ENCODE measurements at places on chromosomes 3 and 15.

DNA sequence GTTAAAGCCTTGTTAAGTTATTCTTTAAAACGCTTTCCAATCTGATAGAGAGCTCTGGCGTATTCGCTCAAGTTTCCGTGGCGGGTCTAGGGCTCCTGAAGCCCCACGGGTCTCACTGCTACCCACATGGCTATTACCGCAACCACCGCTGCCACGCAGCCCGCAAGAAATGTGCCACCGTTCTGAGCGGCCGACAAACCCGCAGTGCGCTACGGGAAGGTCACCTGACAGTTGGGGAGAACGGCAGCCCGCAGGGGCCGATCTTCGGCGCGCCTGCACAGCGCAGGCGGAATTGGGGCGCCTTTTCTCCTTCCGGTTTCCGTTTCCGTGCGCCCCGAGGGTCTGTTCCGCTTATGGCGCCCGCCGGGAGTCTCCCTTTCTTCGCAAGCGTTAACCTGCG lies 76.6 kb upstream of the SNRPN start:
- DNase-seq: peak; percentile 3

GRCh38 chr3:158470944-158471638 lies 99.9 kb upstream of the MLF1 start:
- DNase-seq: no peak

DNA sequence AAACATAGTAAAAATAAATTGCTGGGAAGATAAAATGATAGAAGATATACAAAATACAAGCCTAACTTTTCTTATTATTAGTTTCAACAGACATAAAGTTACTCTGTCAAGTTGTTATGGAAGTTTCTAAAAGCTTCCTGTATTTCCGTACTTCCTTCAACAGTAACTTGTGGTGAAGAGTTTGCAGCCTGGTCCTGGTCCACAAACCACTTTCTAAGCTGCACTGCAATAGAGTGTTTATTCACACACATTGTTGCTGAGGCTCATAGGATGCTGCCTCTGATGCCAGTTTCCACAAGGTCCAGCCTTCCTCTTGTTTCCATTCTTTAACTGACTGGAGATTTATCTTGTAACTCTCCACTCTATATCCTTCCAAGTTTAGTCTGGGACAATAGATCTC lies 39.4 kb upstream of the KY start:
- DNase-seq: no peak

DNA sequence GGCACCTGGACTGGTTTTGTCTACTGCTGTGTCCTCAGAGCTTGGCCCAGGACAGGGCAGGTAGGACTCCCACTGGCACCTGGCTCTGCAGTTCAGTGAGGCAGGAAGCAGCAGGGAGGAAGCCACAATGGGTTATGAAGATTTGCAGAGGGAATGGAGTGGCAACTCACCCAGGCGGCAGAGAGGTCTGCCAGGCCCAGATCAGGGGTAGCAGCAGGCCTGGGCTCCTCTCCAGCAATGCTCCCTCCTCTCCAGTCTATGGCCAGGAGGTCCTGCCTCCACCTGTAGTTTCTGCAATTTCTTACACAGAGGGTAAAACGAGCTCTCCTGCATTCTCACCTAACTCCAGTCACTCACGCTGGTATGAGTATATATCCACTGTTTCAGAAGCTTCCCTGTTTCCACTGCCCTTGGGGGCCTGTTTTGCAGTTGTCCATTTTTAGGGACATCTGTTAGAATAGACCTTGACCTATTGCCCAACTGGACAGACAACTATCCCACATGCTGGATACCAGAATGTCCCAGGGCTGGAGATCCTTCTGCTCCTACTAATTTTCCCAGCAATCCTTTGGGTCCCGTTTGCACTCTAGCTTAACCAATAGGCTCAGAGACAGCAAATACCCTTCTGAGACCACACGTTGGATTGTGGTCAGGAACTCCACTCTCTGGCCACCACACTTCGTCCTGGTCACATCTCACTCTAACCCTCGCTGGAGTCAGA lies 35.2 kb downstream of the HMCES start:
- DNase-seq: no peak

DNA sequence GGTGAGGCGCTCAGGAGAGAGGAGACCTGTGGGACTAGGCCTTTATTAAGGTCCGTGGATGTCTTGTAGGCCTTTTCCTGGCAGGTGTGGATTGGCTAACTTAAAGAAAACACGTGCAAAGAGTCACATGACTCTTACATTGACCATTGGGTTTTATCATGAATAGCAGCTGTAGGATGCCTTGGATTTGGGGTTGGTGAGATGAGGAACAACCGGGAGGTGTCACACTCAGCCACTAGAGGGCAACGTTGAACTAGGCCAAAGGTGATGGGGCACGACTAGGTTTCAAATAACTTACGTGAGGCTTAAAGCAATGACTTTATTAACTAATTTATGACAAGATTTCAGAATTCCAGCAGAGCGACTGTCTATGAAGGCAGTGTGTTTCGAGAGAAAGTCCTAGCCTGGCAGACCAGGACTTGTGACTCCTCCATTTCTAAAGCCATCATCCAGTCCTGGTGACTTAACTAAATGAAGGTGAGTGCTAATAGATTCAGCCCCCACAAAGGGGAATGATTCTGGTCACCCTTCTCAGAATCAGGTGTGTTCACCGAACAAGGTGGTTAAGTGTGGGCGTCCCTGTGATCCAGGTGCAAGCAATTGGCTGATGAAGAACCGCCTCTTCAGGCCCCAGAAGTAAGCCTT lies 345.6 kb downstream of the MCTP2 start:
- no peak for DNase-seq

GRCh38 chr3:137105277-137105977 lies 147.6 kb downstream of the IL20RB start:
- DNase-seq: no peak

Measured in nucleus accumbens (tissue), 56 donors.